IMR-90 (cell line): ENCODE measurements at places on chromosomes 13 and 19. TPM values are rescaled to one million over a fixed set of nuclear protein-coding genes. Genes with fewer than 3 reads are reported as not detected.

The CEBPA gene
- under 0.01 TPM in 1 of 2 replicates, not detected in the other for total RNA-seq

The FUT6 gene
- total RNA-seq, result not detected in 2 replicates

The ZNF729 gene
- total RNA-seq, result not detected in 2 replicates

The PRKCG gene
- not detected in 2 replicates for total RNA-seq

DNA sequence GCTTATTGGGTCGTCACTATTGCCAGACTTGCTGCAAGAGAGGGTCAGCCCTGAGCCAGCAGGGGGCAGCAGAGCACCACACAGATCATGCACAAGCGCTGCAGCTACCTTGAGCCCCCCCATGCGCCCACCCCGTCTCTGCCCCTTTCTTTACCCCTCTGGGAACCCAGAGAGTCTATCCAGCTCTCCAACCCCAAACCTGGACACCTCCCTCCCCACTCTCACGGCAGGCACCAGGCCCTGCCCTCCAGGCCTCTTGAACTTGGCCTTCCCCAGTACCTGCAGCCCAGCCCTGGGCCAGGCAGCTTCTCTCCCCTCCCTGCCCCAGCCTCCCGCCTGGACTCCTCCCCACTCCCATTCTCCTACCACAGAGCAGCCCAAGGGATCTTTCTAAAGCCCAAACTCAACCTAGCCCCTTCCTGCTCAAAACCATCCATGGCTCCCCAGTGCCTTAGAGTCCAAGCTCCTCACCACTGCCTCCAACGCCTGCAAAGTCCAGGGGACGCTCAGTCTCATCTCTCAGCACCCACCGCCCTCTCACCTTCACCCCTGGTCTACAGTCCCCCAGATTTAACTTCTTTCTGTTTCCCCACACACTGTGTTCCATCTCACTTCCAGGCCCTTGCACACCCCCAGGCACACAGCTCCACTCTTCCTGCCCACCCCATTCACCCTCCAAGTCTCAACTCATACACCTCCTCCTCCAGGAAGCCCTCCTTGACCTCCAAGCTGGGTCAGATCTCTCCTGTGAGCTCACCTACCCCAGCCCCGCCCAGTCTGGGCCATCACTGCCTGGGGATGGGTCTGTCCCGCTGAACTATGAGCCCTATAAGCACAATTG lies 9.4 kb upstream of the CEACAM16 start:
- DNase-seq, result peak; percentile 72

- no peak for DNase-seq
These were observed 404.9 kb downstream of the FGF14 start for GRCh38 chr13:101996954-101997353.

GRCh38 chr13:112968380-112968909 lies 569 bp upstream of the MCF2L start:
- DNase-seq, result no peak

DNA sequence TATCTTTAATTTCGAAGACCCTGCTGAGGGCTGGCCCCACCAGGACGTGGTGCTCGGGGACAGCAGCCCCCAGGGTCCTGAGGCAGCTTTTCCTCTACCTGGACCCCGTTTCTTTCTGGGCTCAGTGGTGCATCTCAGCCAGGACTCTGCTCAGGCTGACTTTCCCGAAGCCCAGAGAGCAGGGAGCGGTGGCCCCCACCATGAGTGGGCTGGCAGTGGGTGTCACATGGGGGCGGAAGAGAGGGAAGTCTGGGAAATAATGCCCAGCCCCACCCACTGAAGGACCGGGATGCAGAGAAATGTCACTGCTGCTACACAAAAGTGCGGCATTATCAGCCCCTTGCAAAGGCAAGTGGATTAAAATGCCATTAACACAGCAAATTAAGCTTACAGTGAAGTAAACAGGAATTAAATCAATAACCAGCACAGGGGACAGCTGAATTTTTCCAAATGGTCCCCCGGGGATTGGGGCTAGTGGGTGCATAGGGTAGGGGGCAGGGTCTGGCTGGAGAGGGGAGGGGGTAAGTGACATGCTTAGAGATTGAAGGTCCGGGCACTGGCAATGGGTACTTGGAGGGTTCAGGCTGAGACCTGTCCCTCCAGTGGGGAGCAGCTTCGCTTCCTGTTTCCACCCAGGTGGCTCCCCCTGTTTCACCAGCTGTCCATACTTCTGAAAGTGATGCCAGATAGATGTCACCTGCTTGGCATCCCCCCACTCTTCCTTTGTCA lies 177.3 kb downstream of the URI1 start:
- no peak for DNase-seq

DNA sequence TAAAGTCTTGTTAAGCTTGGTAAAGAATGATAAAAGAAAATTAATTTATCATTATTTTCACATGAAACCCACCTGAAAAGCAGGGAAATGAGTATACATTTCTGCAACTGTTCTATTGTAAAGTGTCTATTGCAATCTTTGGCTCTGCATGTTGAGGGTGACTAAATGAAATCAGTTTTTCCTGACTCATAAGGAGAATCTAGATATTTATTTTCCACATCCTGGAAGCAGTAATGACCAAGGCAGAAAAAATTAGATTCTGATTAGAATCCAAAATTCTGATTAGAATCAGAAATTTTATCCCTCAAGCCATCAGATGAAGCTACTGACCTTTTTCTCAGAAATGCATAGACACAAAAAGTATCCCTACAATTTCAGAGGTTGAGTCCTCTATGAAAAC lies 178.4 kb downstream of the MYO16 start:
- DNase-seq, result peak; percentile 55

GRCh38 chr13:20407759-20408158 lies 117.9 kb downstream of the CRYL1 start:
- no peak for DNase-seq
